Activated CD8-positive, alpha-beta memory T cell treated with anti-CD3 and anti-CD28 coated beads, Interleukin-2, amount 10 ng/mL, durations not matched to agents 7 days and 5 days (primary cell): ENCODE measurements at places on chromosomes 2 and 18. TPM values are rescaled to one million over a fixed set of nuclear protein-coding genes. Genes with fewer than 3 reads are reported as not detected.
A peak's percentile ranks its signal among the peaks of the same experiment; 100 is the strongest.

DNA sequence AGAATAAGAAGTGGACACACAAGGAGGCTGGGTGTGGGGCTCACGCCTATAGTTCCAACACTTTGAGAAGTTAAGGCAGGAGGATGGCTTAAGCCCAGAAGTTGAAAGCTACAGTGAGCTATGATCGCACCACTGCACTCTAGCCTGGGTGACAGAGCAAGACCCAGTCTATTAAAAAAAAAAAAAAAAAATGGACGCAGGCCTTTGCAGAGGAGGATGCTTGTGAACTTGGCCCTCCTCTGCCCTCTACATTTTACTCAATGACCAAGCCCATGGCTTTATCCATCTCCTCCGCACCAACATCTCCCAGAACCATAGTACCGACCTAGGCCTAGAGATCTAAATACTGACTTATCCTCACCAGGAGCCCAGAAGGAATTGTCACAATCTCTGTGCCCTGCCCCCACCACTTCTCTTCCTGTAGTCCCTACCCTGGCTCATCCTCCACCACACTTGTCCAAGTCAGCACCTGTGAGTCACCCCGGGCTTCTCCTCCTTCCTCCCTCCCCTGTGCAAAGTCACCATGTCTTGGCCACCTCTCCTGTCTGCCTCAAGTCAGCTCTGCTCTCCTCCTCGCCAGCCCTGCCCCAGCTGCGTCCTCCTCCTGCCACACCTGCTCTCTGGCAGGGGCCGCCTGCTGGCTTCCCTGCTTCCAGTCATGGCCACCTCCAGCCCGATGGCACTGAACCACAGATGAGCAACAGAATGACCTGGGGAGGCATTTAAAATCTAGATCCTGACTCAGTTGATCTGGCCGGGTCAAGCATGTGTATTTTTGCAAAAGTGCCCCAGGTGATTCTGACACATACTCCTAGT lies 35.8 kb upstream of the ASPRV1 start:
- no peak overlapping the region for H3K4me3 ChIP-seq
- peaks cover 24% of the 10 kb centered on the region for H3K4me1 ChIP-seq
- no peak overlapping the region for H3K27ac ChIP-seq
- peak; percentile 45 for DNase-seq
- H3K27me3 ChIP-seq, result no peaks in the 10 kb centered on the region

DNA sequence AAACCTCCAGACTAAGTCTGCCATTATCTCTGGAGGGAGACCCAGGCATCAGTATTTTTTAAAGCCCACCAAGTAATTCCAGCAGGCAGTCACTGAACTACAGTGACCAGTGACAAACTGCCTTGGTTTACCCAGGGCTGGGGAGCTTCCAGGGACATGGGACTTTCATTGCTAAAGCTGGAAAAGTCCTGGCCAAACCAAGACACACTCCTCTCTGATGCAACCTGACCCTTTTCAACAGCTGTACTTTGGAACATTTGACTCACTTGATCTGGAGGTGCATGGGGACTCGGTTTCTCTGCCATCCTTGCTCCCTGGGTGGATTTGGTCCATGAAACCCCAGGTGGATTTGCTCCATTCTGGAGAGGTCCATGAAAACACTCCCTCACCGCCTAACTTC lies 7.0 kb downstream of the MRO start:
- H3K27ac ChIP-seq, result no peak overlapping the region
- DNase-seq, result no peak
- H3K4me1 ChIP-seq, result no peaks in the 10 kb centered on the region
- no peaks in the 10 kb centered on the region for H3K36me3 ChIP-seq
- H3K4me3 ChIP-seq, result no peak overlapping the region

DNA sequence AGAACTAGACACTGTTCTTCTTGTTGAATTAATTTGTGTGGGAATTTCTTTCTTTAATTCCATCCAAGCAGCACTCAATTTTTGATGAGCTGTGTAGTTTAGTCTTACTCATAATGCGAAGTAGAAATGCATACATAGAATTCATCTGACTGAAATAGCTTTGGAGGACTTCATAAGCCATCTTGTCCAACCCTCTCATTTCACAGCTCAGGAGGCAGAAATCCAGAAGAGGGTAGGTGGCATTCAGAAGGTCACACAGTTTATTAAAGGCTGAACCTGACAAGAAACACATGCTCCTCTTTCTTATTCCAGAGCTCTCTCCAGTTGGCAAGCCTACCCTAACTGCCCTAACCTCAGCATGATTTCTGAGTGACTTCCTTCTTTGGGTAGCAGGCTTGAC lies 169.2 kb upstream of the NOSTRIN start:
- no peaks in the 10 kb centered on the region for H3K4me1 ChIP-seq
- H3K4me3 ChIP-seq, result no peak overlapping the region
- no peak overlapping the region for H3K27ac ChIP-seq

- H3K27me3 ChIP-seq, result no peaks in the 10 kb centered on the region
- DNase-seq, result no peak
- H3K36me3 ChIP-seq, result no peaks in the 10 kb centered on the region
Measured at GRCh38 chr18:72808680-72809079, 59.1 kb downstream of the NETO1 start.

- peaks cover 17% of the 10 kb centered on the region for H3K27me3 ChIP-seq
- no peak for DNase-seq
- no peaks in the 10 kb centered on the region for H3K4me1 ChIP-seq
Measured at GRCh38 chr18:77323640-77324299, 74.1 kb downstream of the GALR1 start.

PTRHD1 gene
- 17.9 TPM for total RNA-seq

BMPR2 gene
- total RNA-seq, result 8.8 TPM

DNPEP gene
- 64.8 TPM for total RNA-seq

PLCD4 gene
- total RNA-seq, result 0.30 TPM
